ENCODE measurements at places on chromosomes 5 and 9.

GRCh38 chr9:99431103-99431502, 209.0 kb downstream of the SEC61B start:
- DNase-seq: peak; percentile 71

GRCh38 chr9:125088752-125089151, 54.6 kb downstream of the SCAI start:
- DNase-seq: no peak

- peak; percentile 44 for DNase-seq
These were observed 20.9 kb downstream of the RFK start for GRCh38 chr9:76373173-76373783.

DNA sequence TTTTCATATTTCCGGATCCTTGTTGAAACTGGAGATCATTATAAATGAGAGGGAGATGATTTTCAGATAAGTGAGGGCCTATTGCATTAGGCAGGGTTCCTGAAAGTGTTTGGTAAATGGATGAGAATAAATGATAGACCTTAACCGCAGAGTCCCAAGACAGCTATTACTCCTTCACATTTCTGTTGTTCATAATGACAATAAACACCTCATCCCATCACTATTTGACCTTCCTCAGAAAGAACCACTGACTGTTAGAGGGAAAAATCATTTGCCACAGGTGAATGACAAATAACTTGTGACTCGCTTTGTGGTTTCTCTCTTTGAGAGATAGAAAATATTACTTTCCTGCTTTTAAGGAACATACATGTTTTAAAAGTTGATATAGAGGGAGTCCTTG, 47.3 kb upstream of the TRMT10B start:
- DNase-seq: peak; percentile 60

DNA sequence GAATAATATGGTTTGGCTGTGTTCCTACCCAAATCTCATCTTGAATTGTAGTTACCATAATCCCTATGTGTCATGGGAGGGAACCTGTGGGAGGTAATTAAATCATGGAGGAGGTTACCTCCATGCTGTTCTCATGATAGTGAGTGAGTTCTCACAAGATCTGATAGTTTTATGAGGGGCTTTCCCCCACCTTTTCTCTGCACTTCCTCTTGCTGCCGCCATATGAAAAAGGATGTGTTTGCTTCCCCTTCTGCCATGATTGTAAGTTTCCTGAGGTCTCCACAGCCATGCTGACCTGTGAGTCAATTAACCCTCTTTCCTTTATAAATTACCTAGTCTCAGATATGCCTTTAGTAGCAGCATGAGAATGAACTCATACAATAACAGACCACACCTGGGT, 63.7 kb upstream of the PRR16 start:
- DNase-seq: no peak

- no peak for DNase-seq
These were observed 519 bp downstream of the HSPA5 start for GRCh38 chr9:125240649-125240999.

GRCh38 chr5:126248611-126249010, 174.6 kb upstream of the GRAMD2B start:
- DNase-seq: no peak

DNA sequence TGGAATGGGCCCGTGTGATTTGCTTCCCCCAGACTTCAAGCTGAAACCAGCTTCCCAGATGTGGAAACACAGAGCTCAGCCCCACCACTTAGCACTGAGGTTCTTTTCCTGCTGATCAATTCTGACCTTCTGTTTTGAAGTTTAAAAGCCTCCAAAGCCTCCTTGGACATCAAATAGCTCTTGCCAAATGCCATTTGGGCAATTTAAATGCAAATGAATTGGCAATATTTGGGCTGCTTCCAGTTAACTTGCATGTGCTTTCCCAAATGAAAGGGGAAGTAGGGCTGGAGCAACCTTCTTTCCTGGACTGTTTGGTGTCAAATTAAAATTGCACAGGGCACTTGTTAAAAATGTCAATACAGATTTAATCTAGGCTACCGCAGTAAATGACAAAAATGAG, 710.5 kb downstream of the TLR4 start:
- DNase-seq: no peak

DNA sequence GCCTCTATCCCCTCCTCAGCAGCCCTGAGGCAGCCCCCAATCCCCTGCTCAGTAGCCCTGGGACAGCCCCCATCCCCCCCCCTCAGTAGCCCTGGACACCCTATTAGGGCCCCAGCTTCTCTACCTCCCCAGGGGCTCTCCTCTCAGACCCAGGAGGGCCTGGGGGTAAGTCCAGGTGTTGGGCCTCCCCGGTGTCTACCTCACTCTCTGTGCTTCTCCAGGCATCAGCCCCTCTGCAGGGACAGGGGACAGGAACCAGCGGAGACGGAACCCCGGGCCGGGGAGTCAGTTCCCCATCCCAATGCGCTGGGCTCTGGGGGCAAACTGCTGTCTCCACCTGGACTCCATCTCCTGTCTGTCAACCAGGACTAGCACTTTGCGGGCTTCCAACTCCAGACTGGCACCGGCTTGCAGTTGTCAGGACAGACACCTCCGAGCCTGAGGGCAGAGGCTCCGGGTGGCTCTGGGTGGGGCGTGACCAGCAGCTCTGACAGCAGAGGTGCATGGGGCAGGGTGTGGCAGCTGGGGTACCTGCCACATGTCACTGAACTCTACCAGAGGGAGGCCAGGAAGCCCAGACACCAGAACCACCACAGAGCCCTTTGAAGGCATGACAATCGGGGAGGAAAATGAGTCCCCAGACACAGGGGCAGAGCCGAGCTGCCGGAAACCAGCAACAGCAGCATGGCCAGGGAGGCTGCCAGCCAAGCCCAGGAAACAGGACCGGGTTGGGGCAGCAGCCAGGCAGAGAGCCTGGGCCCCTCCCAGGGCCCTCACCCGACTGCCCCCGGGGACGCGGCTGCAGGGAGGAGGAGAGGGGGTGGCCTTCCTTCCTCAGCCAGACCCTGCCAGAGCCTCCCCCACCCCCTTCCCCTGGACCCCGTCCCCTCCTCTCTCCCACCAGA, 17.7 kb upstream of the UBAC1 start:
- no peak for DNase-seq

DNA sequence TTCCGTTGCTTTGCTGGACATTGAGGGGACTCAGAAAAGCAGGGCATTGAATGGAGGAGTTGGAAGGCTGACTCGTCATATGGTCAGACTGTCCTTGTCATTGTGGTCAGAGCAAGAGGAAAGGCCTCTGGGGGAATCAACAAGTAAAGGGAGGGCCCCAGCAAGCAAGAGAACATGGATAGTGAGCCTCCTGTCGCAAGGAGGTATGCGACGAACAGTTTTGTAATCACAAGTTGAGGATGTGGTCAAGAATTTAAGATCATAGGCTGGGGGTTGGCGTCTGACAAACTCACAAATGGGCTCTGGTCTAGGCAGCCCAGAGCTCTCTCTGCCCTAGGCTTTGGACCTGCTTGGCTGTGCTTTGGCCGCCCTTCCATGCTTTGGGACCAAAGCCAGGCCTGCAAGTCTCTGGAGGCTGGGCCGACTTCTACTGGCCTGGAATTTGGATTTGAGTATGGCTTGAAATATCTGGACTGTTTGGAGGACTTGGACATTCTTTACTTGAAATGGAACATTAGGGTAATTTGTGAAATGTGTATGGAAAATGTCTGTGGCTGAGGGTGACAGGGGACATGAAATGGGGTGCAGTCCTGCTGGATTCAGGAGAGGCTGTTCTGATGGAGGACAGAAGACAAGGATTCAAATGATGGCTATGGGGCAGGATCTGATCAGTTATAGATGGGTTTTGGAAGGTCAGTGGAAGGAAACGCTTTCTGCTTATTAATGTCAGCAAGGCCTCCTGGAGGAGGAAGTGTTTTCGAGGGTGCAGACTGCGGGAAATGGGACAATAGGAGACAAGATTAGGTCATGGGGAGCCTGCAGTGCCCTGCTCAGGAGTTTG, 19.2 kb upstream of the NDST1 start:
- DNase-seq: peak; percentile 66

DNA sequence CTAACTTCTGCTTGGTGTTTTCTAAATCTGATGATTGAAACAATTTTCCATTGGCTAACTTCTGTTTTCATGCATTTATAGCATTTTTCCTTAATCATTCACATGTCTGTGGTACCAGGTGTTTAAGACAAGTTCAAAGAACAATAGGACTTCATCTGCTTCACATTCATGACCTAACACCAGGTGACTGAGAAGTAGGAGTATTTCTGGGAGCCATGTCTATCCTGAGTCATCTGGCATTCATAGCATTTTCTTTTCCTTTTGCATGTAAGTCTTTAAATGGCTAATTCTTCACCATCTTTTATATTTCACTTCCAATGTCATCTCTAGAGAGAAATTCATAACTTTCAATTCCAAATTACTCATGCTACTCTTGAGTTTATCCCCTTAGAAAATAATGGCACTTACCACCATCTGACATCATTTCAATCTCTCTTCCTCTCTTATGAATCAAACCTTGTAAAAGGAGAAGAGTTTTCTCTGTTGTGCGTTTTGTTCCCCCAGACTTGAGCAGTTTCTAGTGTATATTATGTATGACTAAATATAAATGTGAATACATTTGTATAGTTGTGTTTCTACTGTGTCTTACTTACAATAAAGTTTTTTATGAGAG, 1196.1 kb upstream of the CDH9 start:
- DNase-seq: peak; percentile 9

- DNase-seq: peak; percentile 92
These were observed 51.7 kb downstream of the ARHGAP26 start for GRCh38 chr5:142821733-142822487.

GRCh38 chr5:179163236-179164155, 103.3 kb downstream of the ZNF354C start:
- DNase-seq: no peak

GRCh38 chr9:135039266-135039870, 48.1 kb upstream of the OLFM1 start:
- DNase-seq: no peak

DNA sequence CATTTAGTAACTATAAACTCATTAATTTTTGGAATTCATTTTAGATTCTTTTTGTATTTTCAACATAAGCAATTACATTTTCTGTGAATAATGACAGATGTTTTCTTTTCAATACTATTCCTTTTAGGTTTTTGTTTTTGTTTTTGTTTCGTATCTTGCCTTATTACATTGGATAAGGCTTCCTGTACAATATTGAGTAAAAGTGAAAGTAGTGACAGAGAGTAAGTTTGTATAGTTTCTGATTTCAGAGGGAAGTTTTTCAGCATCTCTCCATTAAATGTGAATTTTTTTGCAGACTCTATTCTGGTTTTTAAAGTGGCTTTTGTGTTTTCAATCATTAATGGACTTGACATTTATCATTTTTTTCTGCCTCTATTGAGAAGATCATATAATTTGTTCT, 12.8 kb upstream of the CAMK4 start:
- DNase-seq: no peak

GRCh38 chr9:113580954-113581311, 117.4 kb downstream of the RGS3 start:
- no peak for DNase-seq

DNA sequence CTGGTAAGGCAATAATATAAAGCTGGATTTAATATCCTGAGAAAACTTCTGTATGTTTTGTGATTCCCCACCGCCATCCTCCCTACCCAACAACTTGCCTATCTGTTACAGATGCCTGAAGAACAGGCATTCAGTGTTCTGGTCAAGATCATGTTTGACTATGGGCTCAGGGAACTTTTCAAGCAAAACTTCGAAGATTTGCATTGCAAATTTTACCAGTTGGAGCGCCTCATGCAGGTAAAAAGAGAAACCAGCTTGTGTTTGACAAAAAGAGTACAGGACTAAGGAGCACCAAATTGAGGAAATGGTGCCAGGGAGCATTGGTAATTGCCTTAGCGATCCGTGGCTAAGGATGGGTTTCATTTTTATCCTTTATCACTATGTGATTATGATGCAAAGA, 40.0 kb downstream of the GPR21 start:
- no peak for DNase-seq

- no peak for DNase-seq
These were observed 536 bp downstream of the SLC27A4 start for GRCh38 chr9:128340691-128341434.

DNA sequence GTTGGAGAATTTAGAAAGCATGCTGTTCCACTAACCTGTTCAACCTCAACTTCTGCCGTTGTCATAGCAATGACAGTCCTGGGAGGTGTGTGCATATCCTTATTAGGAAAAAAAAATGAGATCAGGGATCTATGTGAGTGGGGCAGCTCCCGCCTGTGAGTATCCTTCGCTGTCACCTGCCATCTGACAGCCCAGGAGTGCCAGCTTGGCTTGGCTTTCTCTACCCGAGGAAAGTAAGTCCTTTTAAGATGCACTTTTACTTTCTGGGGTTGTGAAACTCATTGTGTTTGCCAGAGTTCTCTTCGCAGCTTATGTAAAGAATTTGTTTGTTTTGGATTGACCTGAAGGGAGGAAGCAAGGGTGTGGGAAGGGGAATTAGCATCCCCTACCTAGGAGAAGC, 21.8 kb downstream of the PCDHAC2 start:
- no peak for DNase-seq

GRCh38 chr5:157487358-157487757, 27.3 kb downstream of the NIPAL4 start:
- no peak for DNase-seq

GRCh38 chr5:151345187-151345807, 2.1 kb downstream of the SLC36A2 start:
- no peak for DNase-seq

DNA sequence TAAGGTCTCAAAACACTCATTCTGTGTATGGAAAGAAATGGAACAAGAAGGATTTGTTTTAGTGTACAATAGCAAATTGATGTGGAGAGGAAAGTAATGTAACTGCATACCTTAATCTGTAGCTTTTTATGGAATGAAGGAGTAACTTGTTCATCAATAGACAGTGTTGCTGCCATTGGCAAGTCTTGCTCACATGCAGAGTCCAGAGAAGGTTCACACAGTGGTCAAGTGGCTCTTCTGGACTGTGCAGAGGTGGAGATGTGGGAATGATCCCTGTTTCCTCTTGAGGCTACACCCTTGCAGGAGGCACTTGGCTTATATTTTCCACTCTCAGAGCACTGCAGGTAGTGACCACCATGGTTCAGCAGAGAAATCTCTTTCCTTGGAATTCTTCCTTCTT, 132.9 kb upstream of the ANKH start:
- DNase-seq: no peak

DNA sequence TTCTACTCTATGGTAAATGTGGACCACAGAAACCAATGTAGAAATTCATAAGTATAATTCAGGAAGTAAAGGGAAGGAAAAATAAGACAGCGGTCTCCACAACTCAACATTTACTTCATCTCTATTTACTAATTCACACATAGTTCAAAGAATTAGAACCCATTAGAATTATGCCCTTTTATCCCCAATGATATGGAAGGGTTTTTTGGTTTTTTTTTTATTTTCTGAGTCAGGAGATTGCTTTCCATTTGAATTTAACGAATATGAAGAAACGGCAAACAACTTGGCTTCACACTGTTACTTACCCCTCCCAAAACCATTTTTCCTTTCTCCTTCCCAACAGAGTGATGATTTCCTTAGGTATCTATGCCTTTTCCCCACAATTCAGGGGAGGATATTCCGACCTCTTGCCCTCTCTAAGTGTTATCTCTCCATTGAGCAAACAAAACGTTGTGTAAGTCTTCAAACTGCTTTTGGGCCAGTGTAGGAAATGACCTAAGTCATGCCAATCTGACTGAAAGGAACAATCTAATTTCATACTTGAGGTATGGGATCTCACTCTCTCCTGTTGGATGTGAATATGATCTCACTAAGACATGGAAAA, 72.0 kb downstream of the CETN3 start:
- DNase-seq: no peak
